ENCODE measurements at places on chromosomes 11 and 22. TPM values are rescaled to one million over a fixed set of nuclear protein-coding genes. Genes with fewer than 3 reads are reported as not detected.

The OR2AT4 gene
- polyA plus RNA-seq, result not detected

The ANO5 gene
- polyA plus RNA-seq, result not detected

The YAP1 gene
- 124 TPM for polyA plus RNA-seq

The CERK gene
- 16.0 TPM for polyA plus RNA-seq
